ENCODE measurements at places on chromosomes 7 and 10.

DNA sequence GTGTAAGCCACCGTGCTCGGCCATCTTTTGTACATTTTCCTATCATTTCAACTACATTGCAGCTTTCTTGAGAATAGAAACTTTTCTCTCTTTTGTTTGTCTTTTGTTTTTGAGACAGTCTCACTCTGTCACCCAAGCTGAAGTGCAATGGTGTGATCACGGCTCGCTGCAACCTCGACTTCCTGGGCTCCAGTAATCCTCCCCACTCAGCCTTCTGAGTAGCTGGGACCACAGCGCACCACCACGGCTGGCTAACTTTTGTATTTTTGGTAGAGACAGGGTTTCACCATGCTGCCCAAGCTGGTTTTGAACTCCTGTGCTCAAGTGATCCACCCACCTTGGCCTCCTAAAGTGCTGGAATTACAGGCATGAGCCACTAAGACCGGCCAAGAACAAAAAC lies 31.3 kb upstream of the DAGLB start:
- DNase-seq, result peak; percentile 49

DNA sequence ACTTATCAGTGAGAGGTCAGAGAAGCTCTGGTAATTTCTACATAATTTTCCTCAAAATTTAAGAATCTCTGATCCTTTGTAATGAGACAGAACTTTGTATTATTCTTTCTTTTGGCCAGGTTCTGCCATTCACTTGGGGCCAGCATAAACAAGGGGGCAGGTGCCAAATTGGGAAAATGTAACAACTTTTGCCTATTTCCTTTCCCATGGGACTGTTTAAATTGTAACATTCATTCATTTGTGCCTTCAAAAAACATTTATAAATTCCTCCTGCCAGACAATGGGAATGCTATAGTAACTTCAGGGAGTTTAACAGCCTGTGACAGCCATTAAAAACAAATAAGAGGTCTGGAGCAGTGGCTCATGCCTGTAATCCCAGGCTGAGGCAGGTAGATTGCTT lies 12.4 kb downstream of the DYNC1I1 start:
- no peak for DNase-seq

DNA sequence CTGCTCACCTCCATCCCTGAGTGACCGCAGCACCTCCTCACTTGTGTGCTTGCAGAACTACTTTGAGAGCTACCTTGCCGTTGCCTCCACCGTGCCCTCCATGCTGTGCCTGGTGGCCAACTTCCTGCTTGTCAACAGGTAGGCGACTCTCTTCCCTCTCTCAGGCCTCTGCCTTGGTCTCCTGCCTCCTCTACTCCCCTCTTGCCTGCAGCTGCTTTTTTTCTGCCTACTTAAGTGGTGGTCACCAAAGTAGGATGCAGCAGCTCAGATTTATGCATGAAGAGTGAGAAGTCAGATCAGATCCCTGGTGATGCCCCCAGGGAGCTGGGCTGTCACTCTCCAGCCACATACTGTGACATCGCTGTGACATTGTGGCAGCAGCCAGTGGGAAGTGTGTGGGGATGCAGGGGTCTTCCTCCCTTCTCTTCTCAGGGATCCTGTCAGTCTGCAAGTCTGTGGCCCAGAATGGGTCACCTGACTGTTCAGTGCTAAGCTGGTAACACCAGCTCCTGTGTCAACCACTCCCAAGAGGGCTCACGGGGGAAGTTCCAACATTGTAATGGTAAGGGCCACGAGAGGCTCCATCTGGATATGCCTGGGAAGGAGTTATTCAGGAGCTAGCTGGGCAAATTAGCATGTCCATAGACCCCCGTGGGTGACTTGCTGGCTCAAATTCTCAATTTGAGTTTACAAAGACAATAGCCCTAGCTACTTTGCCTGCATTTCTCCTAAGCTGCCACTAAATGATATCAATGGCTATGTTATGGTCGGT lies 25.3 kb downstream of the SLC29A3 start:
- DNase-seq, result no peak

DNA sequence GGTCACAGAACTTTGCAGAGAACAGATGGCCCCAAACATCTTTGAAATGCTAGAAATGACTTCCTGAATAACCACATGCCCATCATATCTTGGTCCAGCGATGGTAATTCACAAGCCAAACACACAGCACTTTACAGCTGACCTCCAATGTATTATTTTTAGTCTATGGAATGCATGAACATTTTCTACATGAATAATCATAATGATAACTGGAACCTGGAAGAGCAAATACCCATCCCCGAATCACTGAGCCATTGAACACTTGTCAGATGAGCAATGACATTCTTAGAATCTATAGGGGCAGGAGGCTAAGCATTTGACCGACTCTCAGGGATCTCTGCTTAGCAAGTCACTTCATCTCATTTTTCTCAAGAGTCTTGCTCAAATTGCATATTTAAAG lies 167.3 kb downstream of the CREB5 start:
- DNase-seq, result no peak

GRCh38 chr7:24025094-24025493 lies 258.9 kb upstream of the NPY start:
- no peak for DNase-seq

DNA sequence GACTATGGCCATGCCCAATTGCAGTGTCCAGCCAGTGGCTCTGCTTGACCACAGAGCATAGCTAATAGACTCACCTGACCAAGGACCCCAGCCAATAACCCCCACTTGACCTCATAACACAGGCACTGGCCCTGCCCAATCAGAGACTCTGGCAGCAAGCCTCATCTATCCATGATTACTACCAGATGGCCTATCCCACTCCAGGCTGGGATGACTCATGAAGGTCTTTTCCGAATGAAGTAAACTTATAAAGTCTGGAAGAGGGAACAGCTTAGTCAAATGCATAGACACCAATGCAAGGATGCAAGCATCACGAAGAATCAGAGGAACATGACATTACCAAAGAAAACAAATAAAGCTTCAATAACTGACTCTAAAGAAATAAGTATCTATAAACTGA lies 141.4 kb downstream of the TMEM168 start:
- DNase-seq, result no peak

- peak; percentile 36 for DNase-seq
Observed at GRCh38 chr7:101216001-101216859, 1.2 kb downstream of the PLOD3 start.

DNA sequence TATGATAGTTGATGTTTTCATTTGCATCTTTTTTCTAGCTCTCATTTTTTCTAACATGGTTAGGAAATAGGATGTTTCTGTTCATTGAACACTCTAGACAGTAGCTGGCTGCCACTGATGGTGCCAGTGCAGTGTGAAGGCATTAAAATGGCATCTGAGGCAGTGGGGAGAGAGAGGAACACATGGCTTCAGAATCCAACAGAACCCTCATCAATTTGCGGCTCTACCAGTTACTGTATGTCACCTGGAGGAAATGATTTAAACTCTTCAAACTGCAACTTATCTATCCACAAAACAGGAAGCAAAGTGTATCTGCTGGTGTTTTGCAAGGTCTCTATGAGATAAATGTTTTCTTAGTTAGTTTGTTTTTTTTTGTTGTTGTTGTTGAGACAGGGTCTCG lies 305.2 kb upstream of the PRKCQ start:
- DNase-seq, result no peak

- DNase-seq, result peak; percentile 49
Observed at GRCh38 chr7:105429746-105430612, 41.3 kb upstream of the SRPK2 start.

DNA sequence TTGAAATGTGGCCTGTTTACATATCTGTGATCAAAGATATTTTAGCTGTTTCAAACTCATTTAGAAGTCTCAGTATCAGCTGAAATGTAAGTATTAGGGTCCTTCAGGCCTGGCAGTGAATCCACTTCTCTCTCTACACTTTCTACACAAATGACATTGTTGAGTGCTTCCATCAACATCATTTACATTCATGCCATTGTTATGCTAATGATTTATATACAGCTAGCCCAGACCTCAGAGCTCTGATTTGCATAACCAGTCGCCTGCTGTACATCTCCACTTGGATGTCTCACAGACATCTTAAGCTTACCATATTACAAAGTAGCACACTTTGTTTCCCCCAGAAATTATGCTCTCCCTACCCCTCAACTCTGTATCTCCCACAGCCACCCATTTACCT lies 71.6 kb downstream of the GSDME start:
- DNase-seq, result no peak

DNA sequence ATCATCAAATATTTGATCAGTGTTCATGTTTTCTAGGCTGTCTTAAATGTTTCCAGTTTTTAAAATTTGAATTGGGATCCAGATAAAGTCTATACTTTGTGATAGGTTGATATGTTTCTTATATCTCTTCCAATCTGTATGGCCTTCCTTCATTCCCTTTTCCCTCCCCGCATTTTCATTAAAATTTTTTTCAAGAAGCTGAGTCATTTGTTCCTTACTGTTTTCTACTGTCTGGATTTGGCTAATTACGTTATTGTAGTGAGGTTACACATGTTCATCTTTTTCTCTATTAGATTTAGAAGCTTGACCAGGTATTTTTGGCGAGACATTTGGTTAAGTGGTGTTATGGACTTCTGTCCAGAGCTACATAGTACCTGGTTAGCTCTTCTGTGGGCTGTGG lies 11.2 kb downstream of the GARS1 start:
- no peak for DNase-seq

GRCh38 chr7:30880941-30881340 lies 30.7 kb upstream of the AQP1 start:
- no peak for DNase-seq

GRCh38 chr10:71260622-71261325 lies 48.4 kb downstream of the UNC5B start:
- no peak for DNase-seq

GRCh38 chr10:129888784-129889616 lies 75.1 kb downstream of the EBF3 start:
- DNase-seq, result peak; percentile 72

DNA sequence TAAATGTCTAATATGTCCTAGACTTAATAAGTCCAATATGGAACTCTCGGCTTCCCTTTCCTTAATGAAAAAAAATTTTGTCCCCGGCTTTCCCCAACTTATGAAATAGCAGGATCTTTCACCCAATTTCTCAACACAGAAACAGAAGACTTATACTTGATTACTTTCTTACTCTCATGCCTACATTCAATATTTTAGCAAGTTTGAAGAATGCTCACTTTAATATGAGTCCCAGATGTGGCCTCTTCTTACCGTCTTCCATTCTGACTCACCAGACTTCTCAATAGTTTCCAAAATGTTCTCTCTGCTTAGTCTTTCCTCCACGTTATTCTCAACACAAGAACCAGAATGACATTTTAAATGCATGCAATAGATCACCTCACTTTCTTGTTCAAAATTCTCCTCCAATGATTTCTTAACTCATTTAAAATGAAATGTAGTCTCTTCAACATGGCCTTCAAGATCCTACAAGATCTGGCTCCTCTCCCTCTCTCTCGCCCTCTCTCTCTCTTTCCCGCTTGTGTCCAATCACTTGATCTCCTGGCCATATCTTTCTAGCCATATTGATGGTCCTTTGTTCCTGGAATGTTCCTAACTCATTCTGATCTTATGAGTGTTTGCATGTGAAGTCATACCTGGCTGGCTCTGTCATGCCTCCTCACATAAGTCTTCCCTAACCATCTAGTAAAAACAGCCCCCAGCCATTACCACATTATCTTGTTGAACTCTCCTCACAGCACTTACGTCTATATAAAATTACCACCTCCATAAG lies 119.7 kb upstream of the FAM3C start:
- no peak for DNase-seq

GRCh38 chr10:42979181-42979580 lies 97.7 kb upstream of the RET start:
- DNase-seq, result peak; percentile 16

DNA sequence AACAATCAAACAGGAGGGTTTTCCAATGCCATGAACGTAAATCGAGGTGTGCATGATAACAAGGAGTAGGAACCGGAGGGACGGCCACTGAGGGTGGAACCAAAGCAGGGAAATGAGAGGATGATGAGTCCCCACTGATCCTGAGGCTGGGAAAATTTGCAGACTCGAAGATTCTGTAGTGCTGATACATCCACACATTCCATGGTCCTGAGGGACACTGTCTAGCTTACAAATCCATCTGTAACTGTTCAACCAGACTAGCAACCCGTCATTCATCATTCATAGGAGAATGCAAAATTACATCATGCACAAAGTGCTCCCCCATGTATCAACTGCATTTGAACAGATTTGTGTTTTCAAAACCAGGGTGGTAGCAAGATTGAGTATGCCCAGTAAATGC lies 189.7 kb downstream of the PTPRN2 start:
- no peak for DNase-seq

GRCh38 chr10:129030603-129030895 lies 436.5 kb upstream of the MGMT start:
- DNase-seq, result no peak

DNA sequence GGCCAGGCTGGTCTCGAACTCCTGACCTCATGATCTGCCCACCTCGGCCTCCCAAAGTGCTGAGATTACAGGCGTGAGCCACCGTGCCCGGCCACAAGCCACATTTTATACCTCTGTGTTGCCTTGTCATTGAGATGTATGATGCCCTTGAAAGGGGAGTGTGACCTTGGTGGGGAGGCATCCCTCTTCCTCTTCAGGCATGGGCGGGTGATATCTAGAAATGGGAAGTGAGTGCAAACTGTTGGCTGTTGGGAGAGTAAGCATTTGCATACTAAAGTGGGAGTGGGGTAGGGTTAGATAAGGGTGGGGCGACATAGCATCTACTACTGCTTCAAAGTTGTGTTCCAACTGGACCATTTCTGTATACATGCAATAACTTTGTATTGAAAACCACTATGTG lies 20.1 kb downstream of the RP9 start:
- no peak for DNase-seq

DNA sequence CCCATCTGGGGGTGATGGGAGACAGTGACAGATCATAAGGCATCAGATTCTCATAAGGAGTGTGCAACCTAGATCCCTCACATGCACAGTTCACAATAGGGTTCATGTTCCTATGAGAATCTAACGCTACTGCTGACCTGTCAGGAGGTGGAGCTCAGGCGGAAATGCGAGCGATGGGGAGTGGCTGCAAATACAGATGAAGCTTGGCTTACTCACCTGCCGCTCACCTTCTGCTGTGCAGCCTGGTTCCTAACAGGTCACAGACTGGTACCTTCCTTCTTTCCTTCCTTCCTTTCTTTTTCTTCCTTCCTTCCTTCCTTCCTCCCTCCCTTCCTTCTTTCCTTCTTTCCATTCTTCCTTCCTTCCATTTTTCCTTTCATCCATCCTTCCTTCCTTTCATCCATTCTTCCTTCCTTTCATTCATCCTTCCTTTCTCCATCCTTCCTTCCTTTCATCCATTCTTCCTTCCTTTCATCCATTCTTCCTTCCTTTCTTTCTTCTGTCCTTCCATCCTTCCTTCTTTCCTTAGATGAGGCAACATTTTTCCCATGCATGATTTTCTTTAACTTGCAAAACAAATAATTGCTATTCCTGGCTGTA lies 370.0 kb upstream of the AUTS2 start:
- DNase-seq, result no peak

DNA sequence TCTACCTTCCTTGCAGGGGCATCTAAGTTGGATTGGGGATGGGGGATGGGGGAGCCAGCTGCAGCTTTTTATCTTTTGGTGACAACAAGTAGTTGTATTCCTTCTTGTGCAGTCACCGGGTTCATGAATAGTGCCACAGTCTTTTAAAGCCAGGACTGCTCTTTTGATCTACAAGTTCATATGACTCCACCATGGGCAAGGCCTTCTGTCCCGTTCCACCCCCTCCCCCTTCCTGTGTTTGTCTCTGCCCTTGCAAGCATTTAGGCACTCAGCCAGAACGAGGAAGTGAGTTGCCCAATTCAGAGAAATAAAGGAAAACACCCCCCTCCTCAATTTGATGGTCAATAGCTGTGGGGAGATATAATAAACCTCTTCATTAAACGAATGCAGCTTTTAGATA lies 44.8 kb upstream of the EGR2 start:
- no peak for DNase-seq

- DNase-seq, result no peak
Observed at GRCh38 chr7:19249281-19249680, 104.1 kb upstream of the FERD3L start.

Data from activated T-cell treated with anti-CD3 and anti-CD28 coated beads, Interleukin-2, amount 50 U/mL, for 24 hours (primary cell).